ENCODE measurements at places on chromosomes 7 and 10.

DNA sequence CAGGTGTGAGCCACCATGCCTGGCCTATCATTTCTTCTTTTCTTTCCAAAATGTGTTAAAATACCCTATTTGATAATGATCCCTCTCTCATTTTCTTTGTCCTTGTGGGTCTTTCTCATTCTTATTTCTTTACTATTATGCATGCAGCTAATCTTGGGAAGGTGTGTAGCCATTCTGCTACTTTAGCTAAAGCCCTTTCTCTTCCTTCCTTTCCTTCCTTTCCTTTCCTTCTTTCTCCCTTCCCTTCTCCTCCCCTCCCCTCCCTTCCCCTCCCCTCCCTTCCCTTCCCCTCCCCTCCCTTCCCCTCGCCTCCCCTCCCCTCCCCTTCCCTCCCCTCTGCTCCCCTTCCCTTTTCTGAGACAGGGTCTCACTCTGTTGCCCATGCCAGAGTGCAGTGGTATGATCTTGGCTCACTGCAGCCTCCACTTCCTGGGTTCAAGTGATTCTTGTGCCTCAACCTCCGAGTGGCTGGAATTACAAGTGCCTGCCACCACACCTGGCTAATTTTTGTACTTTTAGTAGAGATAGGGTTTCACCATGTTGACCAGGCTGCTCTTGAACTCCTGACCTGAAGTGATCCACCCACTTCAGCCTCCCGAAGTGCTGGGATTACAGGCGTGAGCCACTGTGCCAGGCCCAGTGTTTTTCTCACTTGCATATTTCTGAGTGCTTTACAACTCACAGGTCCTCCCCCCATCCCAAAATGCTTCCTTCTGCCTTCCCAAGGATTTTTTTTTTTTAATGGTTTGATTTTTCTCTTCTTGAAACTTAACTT lies 42.3 kb downstream of the HIP1 start:
- DNase-seq = no peak

- DNase-seq = no peak
Observed at GRCh38 chr7:135936497-135937217, 40.5 kb downstream of the MTPN start.

DNA sequence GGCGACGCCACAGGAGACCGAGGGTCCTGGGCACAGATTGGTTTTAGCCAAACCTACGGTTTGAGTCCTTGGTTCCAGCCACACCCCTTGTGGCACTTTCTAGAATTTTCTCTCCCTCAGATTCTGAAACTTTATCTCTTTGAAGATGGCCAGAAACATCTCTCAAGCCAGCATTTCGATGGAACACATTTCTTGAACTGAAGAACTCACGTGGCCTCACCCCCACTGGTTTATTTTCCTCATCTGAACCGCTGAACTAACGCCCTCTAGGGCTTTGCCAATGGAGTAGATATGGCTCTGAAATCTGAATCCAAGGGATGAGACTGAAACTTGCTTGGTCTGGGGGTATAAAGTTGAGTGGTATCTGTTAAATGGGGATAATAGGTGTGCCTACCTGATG lies 6.7 kb upstream of the SPAM1 start:
- DNase-seq = no peak

DNA sequence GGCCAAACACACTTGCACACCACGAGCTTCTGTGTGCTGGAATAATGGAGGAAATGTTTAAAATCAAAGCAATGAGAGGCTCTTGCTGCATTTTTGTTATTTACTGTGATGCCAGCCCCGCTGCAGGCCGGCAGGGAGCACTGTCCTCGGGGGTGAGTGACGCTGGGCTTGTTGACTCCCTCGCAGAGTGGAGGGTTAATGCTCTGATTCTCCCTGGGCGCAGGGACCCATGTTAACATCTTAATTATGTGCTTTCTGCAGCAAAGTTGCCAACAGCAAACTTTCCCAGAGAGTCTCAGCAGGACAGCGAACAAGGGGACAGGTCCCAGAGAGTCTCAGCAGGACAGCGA lies 22.9 kb downstream of the SCART1 start:
- DNase-seq = no peak

All from activated T-cell treated with anti-CD3 and anti-CD28 coated beads for 48 hours (primary cell).